ENCODE measurements at places on chromosomes 2 and 18.

DNA sequence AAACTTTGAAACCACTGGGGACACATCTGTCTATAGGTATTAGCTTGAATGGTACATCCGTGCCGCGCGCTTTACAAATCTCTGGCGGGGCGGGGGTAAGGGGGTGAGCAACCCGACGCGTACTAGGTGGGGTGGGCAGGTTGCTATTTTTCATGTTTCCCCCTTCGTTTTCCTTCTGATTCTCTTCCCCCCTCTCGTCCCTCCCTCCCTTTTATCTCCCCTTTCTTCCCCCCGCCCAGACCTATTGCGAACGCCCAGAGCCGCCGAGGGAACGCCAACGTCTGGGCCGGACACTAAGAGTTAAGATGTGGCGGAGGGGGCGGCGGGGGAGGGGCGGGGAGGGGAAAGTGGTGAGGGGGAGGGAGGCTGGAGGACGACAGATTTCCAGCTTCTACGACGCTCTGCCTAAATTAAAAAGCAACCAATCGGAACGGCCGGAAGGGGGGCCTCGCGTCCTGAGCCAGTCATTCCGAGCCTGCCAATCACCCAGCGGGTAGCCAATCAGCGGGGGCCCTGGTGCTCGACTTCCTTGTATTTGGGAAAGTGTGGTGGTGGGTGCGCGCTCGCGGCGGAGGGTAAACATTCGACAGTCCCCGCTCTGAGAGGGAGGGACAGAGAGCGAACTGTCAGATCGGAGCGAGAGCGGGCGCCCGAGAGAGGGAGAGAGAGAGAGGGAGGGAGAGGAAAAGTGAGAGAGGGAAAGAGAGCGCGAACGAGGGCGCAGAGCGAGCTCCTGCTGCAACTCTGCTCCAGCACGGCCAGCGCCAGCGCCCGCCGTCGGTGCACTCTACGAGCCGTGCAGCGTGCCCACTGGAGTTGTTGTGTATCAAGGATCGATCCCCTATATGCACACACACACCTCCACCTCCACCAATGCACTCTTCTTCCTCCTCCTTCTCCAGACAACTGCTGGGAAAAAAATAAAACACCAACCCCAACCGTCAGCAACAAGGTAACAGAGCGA is at the start of gene POU3F3:
TSS of gene POU3F3 (plus strand) at position 582 of the 964 bp plus-strand sequence. CDS start 1,396 bp downstream, outside the sequence.
- no peak for ATAC-seq

DNA sequence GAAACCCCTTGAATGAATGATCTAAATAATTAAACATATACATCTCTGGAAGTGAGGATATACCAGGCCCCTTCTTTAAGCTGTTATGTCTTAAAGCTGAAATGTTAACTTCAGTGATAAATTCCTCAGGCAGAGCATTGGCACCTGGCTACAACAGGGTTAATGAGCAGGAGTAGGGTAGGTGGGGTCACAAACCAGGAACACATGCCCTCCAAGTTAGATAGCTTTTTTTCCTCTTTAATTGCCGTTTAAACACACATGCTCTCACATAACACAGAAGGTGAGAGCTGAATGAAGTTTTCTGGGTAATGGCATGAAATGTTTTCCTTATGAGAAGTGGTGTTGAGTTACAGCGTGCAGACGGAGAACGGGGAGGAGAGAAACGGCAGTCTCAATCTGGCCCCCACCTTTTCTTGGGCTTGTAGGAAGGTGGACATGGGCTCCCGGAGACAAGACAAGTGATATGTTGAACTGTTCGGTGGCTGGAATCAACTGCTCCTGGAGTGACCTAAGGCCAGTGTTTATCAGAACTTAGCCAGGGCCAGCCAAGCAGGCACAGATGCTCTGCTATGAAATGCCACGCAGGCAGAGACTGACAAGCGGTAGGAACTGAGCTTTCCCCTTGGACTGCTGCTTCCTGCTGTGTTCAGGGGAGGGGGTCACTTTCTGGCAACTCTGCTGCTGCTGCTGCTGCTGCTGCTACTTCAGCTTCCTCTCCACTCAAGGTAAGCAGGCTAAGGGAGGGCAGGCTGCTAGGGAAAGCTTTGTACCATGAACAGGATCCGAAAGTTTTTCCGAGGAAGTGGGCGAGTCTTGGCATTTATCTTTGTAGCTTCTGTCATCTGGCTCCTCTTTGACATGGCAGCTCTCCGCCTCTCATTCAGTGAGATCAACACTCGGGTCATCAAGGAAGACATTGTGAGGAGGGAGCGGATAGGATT is at the start of gene GALNT5:
TSS of gene GALNT5 (plus strand) at position 394 of the 941 bp plus-strand sequence. CDS start at position 772, 378 bp downstream.
- ATAC-seq: no peak

DNA sequence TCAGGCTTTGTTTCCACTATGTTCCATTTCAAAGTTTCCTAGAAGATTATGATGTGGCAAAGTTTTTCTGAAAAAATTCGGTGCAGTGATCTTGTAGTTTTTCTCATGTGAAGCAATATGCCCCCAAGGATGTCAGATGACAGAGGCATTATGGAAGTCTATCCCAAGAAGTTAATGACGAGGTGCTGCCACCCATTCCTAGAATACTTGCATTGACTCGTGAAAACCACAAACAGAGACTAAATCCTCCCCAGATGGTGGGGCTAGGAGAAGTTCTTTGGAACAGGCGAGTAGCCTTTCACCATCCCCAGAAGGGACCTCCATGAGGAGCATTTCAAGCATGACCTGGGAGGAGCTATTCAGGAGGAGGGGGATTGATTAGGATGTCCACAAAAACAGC is 40.2 kb upstream of the COPS8 start:
- no peak for ATAC-seq

DNA sequence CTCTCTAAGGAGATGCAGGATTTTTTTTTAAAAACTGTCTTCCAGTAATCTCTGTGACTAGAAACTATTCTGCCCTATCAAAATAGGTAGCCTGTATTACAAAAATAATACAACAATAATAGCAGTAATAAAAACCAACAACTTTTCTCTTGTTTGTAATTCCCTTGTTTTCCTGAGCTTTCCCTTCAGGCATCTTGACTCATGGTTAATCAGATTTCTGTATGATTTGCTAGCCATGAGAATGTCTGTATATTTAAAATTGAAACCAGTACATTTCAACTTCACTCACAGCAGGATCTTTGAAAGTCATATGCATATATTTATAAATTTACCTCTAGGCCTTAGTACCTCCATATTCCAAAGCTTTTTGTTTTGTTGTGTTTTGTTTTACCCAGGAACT is 38.2 kb downstream of the SLC4A10 start:
- ATAC-seq: no peak

- ATAC-seq: no peak
Observed at GRCh38 chr2:227020416-227020815, 143.6 kb downstream of the COL4A4 start.

DNA sequence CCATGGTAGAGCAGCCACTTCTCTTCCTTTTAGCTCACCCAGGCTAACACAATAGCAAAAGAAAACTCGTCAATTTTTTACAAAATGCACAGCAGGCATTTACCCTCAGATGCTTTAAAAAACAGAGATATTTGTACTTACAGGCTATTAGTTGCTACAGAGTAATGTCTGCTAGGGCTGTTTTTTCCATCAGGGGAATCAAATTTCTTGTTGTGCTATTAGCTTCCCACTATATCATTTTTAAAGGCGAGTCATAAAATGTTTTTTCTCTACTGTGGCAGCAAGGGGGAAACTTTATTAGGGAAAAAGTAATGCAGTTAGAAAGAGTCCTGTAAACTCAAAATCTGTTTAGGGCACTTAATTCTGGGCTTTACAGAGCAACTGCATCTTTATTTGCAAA is 277.9 kb upstream of the THSD7B start:
- no peak for ATAC-seq

GRCh38 chr2:15749460-15750432 is 158.1 kb downstream of the DDX1 start:
- ATAC-seq: no peak

- ATAC-seq: peak; percentile 2
Observed at GRCh38 chr2:65031341-65032018, 24.7 kb upstream of the CEP68 start.

DNA sequence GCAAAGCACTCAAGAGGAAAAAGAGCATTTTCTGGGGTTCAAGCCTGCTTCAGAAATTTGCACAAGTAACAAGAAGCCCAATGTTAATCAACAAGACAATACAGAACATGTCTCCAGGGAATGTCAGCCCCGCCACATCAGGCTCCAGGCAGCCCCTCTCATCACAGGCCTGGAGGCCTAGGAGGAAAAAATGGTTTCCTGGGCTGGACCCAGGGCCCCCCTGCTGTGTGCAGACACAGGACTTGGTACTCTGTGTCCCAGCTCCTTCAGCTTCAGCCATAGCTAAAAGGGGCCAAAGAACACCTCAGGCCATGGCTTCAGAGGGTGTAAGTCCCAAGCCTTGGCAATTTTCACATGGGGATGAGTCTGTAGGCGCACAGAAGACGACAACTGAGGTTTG is 802.9 kb upstream of the KLHL29 start:
- ATAC-seq: no peak

- ATAC-seq: no peak
Observed at GRCh38 chr2:14700753-14701152, 68.2 kb downstream of the LRATD1 start.

DNA sequence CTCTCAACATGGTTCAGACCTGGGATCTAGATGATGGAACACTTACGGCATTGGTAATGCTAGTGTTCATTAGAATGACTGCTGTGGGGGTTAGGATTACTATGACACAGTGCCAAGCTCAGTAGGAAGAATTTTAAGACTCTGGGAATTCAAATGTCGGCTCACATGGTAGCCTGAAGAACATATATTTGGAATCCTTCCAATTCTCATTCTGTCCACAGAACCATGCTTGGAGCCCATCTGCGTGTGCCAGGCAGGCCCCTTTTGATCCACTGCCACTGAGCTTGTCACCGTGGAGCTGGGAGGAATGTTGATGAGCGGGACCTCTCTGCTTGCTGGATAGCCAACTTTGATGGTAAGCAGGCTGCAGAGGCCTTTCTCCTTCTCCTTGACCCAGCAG is 322.0 kb upstream of the SOX11 start:
- ATAC-seq: no peak

DNA sequence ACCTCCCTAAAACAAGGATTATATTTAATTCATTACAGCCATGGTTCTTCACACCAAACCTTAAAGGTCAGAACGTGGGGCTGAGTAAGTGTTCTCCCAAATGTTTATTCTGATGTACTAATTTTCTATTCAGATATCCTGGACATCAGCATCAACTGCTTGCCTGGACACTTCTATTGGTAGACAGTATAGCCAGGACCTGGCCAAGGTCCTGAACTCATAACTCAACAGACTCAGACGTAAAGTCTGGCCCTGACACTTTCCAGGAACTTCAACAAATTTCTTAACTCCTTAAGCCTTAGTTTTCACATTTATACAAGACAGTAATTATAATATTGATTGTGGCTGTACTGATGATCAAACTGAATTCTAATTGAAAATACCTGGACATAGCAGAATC is 89.1 kb downstream of the AKAIN1 start:
- ATAC-seq: no peak

Measured in activated T-helper 17 cell treated with anti-CD3 and anti-CD28 coated beads, Interleukin-2, amount 50 U/mL, for 72 hours (primary cell).